ENCODE measurements at places on chromosomes 6 and 20.

GRCh38 chr20:47269309-47270165 is 87.0 kb downstream of the ZMYND8 start:
- DNase-seq: no peak

- DNase-seq: no peak
These were observed 15.1 kb downstream of the GSTA1 start for GRCh38 chr6:52788478-52788877.

- no peak for DNase-seq
These were observed 169.9 kb downstream of the BCAS1 start for GRCh38 chr20:53900380-53900999.

DNA sequence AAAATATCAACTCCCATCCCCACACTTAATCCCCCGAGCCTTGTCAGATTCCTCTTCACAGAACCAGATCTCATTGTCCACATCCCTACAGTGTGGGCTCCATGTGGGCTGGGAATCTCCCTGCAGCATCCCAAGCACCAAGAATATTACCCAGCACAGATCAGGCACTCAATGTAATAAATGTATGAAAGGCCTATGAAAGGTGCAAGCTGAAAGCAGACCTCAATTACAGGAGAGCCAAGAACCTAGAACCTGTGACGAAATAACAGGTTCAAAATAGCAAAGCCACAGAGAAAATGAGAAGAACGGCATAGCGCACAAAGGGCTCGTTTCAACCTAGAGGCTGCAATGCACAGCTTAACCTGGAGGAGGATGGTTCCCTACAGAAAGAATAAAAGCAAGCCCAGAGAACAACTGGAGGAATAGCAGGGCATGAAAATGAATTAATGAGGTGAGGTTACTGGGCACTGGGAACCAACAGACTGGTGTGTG is 3.1 kb downstream of the SLC23A2 start:
- no peak for DNase-seq

GRCh38 chr6:72739368-72739779 is 117.5 kb downstream of the KCNQ5 start:
- DNase-seq: no peak

DNA sequence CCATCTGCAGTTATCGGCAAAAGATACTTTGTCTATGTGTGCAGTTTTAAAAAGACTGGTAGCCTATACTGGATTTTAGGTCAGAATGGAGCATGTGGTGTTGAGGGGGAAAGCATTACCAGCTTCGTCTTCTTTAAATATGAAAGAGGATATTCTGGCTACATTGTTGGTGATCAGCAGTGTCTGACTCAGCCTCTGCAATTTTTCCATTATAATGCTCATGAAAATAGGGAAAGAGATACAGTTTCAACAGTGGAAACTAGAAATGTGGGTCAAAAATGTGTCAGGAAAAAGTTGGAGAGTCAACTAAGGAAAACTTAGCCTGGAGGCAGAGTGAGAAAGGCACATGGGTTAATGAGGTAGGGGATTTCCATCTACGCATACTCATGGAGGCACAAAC is 45.2 kb downstream of the HDGFL1 start:
- no peak for DNase-seq

DNA sequence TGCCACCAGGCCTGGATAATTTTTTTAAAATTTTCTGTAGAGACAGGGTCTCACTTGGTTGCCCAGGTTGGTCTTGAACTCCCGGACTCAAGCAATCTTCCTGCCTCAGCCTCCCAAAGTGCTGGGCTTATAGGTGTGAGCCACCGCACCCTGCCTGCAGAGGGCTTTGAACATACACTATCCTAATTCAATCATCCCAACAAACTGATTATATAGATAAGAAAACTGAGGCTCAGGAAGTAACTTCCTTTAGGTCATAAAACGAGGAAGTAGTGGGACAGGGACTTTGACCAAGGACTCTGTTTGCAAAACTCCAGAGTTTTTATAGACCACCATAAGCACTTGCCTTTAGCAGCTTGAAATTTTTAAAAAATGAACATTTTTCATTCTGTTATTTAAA is 5.0 kb upstream of the BANF2 start:
- no peak for DNase-seq

DNA sequence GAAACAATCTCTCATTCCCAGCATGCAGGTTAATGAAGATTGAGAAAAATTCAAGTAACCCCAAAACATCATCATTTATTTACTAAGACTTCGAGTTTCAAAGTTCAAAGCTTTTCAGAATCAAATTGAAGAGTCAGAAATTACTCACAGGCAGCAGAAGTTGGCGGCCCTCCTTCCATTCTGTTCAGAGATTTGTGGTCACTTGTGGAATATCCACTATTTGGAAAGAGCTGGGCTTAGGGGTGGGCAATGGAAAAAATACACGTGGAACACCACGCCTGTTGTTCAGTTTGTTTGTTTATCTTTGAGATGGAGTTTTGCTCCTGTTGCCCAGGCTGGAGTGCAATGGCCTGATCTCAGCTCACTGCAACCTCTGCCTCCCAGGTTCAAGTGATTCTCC is 108.6 kb upstream of the NAA20 start:
- no peak for DNase-seq

DNA sequence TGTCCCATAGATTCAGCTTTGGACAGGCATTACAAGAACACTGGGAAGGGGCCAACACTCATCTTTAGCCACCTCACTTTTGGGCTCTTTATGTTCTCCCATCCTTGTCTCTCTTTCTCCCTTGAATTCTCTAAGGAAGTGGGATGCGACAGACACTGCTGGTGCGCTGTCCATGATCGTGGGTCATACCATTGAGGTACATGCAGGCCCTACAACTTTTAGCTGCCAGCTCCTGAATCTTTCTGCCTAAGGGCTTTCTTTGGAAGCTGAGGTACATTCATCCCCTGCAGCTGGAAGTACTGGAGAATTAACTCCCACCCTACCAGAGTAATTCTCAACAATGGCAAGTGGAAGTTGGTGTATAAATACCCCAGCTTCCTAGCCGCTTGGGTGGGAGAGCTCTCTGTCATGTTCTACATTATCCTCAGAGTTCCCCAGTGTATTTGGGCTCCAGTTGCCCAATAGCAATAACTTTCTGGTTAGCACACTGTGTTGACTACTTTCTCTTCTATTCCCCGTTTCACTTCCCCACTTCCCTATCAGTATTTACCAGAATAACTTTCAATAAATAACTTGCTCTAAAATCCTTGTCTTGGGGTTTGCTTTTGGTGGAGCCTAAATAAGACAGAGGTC is 309.4 kb upstream of the RNF24 start:
- DNase-seq: no peak

- no peak for DNase-seq
These were observed 2.0 kb upstream of the TPBG start for GRCh38 chr6:82361631-82362030.

DNA sequence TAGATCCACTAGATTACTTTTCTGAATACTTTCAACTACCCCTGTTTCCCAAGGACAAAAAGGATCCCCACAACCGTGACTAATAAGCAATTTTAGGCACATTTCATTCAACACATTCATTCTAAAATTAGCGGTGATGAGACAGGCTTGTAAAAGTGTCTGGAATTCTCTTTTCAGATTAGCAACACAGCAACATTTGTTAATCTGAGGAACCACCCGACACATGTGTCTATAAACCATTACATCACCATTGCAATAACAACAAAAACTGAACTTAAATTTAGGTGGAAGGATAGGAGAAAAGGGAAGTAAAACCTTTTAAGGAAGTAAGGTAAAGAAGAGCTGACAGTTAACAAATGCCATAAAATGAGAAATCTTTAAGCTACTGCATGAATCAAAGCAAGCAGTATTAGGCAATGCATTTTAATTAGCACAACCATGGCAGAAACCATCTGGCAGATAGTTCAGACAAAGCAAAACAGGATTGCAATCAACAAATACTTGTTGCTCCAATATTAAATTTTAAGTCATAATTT is 49.1 kb downstream of the MAP3K7 start:
- no peak for DNase-seq

DNA sequence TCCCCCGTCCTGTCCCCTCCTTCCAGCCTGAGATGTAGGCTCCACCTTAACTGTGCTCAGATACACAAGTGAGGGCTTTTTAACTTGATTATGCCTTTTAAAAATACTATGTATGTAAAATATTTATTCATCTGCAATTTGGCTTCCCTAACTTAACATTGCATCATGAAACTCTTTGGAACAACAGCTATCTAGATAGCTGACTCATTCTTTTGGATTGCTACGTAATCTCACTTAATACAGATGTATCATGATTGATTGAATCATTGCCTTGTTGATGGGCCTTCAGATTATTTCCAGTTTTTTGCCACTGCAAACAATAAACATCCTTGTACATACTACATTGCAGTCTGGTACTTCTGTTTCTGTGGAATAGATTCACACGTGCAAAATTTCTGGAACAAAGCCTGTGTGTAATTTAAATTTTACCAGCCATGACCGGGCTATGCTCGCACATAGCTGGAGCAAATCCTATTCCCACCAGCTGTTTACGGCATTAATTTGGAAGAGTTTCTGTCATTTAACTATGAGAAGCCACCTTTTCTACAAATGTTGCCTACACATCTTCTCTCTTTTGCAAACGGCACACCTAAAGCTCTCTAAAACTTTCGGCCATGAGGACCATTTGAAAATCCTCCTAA is 6.5 kb downstream of the PRND start:
- DNase-seq: no peak

DNA sequence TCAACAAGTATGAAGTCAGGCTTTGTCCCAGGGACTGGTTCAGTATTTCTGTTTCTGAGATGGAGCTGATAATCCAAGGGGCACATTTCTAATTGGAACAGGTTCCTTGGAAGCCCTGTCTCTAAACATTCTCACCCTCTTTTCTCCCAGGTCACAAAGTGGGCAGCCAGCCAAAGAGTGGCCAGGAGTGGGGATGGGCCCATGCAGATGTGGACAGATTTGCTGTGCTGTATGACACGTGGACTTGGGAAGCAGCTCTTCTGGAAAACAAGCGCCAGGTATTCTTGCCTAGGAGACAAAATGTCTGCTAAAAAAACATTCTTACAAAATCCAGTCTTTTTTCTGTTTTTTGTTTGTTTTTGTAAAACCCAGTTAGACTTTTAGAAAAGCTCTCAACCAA is 140.2 kb downstream of the CD164 start:
- DNase-seq: no peak

GRCh38 chr6:89828988-89829471 is 650 bp upstream of the CASP8AP2 start:
- no peak for DNase-seq

- DNase-seq: no peak
These were observed 154.3 kb downstream of the BCAS1 start for GRCh38 chr20:53916173-53916512.

DNA sequence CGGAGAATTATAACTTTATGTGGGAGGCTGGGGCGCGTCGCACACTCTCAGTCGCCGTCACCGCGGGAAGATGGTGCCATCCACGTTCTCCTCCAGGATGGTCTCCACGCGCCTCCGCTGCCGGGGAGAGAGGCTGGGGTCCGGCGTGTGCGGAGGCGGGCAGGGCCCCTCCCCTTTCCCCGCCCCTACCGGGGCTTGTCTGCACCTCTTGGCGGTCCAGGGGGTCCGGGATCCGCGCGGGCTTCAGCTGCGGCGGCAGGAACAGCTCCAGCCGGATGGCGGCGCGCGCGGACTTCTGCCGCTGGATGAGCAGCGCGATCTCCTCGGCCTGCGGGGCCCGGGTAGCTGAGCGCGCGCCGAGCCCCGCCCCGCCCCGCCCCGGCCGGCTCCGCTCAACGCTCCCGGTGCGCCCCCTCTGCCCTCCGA is 807 bp downstream of the LKAAEAR1 start:
- DNase-seq: peak; percentile 42

DNA sequence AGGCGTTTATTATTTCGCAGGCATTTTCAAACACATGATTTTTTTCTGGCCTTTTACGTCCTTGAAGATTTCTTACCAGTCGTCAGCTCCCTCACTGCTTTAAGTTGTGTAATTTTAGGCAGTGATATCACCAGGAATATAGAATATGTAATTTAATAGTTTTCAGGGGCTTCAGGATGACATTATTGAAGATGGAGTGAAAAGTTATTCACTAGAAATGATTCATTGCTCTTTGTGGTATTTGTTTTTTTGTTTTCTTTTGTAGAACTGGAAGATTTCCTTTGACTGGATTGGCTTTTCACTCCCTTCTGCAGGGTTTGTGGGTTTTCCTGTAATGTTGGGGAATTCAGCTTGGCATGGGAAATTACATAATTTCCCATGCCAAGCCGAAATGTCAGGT is 2.0 kb downstream of the LRRC1 start:
- DNase-seq: no peak

GRCh38 chr6:9025228-9025627 is 589.9 kb upstream of the SLC35B3 start:
- DNase-seq: no peak

- no peak for DNase-seq
These were observed 50.4 kb downstream of the MTHFD1L start for GRCh38 chr6:150915880-150916265.

GRCh38 chr20:53580376-53581111 is 13.1 kb downstream of the ZNF217 start:
- no peak for DNase-seq

DNA sequence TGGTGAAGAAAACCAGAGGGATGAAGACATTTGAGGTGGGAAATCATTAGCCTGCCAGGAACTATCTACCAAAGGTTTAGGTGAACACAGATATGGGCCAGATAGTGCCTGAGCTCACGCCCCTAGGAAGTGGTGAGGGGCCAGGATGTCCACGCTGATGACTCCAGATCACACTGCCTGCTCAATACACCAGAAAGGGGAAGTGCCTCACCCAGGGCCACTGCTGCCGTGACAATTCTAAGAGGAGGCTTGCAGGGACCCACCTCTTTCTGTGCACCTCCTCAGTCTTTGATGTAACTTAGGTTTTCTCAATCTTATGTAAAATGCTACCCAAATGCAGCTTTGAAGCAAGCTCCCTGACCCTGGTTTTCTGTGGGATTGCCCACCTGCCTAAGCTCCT is 5.4 kb upstream of the RAB44 start:
- DNase-seq: no peak

DNA sequence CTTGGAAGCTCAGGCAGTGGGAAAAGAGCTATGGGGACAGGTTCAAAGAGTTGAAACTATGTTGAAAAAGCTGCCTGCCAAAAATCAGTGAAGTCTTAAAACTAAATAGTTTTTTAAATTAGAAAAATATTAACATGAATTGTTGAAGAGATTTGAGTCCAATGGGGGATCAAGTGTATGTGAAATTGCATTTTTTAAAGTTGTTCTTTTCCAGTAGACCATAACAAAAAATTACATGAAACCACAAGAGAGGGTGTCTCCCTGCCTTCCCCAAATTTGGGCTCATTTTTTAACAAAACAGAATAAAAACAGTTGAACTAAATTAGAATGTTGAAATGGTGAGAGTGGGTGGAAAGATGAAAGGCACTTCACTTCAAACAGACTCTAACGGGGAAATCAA is 31.5 kb upstream of the COL10A1 start:
- no peak for DNase-seq

- DNase-seq: no peak
These were observed 546.9 kb downstream of the HACE1 start for GRCh38 chr6:104312851-104313250.

DNA sequence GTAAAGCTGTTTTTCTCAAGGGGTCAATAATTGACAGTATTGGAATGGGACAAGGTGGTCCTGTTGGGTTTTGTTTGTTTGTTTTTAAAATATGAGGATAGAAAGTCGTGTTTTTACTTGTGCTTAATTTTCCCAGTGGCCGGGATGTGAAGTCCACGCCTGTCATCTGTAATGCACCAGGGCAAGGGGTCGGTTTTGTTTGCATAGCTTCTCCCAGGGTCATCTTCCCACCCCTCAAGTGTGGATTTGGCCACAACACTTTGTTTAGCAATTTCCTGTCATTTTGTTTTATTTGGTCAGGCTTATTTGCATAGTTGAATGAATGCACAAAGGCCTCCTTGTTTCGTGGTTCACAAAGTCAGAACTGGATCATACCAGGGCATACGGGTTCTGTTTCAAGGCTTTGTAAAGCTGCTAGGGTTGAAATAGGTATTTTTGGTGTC is 29.8 kb downstream of the SYNJ2 start:
- no peak for DNase-seq
